Transverse colon (tissue), 4 donors: ENCODE measurements at places on chromosomes 6 and 20. TPM values are rescaled to one million over a fixed set of nuclear protein-coding genes. Genes with fewer than 3 reads are reported as not detected.

- H3K4me1 ChIP-seq = no peaks in the 10 kb centered on the region
- peak overlapping the region; percentile 60 for H3K27ac ChIP-seq
- H3K27me3 ChIP-seq = no peaks in the 10 kb centered on the region
- no peak overlapping the region for H3K4me3 ChIP-seq
- DNase-seq = no peak
Observed at GRCh38 chr20:58264271-58264670, 35.8 kb upstream of the ANKRD60 start.

DNA sequence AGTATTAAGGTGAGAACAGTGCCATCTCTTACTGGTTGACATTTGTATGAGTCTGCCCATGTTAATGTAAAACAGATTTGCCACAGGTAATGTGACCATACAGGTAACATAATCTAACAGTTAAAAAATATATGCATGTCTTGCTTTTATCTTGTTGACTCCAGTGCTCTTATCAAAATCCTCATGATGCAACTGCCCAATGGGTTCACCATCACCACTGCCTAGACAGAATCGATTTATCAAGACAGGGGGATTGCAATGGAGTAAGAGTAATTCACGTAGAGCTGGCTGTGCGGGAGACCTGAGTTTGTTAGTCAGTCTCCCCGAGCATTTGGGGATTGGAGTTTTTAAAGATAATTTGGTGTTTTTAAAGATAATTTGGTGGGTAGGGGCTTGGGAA is 19.2 kb downstream of the SNX9 start:
- H3K4me1 ChIP-seq = peaks cover 20% of the 10 kb centered on the region
- H3K36me3 ChIP-seq = no peaks in the 10 kb centered on the region
- H3K27me3 ChIP-seq = no peaks in the 10 kb centered on the region
- no peak overlapping the region for H3K27ac ChIP-seq
- no peak overlapping the region for H3K4me3 ChIP-seq
- no peak for DNase-seq

DNA sequence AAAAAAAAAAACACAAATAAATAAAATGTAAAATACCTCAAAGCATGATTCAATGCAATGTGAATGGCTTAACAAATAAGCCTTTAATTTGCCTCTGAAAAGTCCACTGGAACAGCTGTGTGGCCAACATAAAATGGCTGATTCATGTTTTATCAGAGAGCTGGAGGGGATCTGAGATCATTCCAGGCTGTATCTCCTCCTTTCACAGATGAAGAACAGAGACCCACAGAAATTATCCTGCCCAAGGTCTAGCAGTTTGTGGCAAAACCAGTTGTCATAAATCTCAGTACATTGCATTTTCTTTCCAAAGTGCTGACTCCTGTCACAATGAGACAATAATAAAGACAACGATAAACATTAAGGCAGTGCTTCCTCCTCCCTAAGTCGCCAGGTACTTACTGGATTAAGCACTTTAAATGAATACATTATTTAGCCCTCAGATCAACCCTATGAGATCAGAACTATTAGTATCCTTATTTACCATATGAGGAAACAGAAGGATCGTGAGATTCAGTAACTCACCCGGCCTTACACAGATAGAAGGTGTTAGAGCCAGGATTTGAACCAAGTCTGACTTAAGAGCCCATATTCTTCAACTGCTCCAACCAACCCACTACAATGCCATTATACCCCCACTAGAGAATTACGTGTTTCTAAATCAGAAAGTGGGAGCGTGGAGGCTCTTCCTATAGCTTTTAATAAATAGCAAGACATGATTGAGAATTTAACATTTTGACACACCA is 118.3 kb downstream of the KIF13A start:
- DNase-seq = no peak
- no peaks in the 10 kb centered on the region for H3K27me3 ChIP-seq
- H3K36me3 ChIP-seq = no peaks in the 10 kb centered on the region
- H3K4me1 ChIP-seq = peaks cover 14% of the 10 kb centered on the region

DNA sequence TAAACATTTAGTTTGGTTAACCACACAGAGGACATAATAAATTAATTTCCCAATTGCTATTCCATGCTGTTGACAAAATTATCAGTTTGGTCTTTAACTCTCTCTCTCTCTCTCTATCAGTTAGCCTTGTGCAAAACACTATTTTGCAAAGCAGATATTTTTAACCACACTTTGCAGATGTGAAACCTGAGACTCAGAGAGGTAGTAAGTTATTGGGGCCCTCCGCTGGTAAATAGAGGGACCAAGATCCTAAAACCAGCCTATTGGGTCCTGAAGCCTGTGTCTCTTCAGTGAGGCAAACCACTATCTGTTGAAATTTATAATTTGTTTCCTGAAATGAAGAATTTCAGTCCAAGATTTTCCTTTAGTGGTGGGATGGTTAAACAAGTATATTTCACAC is 231.0 kb downstream of the SOD2 start:
- DNase-seq = no peak
- H3K4me3 ChIP-seq = no peak overlapping the region
- H3K27me3 ChIP-seq = no peaks in the 10 kb centered on the region
- H3K4me1 ChIP-seq = no peaks in the 10 kb centered on the region

The CFAP61 gene
- total RNA-seq = not detected
